ENCODE measurements at places on chromosomes 12 and 14. TPM values are rescaled to one million over a fixed set of nuclear protein-coding genes. Genes with fewer than 3 reads are reported as not detected.

DNA sequence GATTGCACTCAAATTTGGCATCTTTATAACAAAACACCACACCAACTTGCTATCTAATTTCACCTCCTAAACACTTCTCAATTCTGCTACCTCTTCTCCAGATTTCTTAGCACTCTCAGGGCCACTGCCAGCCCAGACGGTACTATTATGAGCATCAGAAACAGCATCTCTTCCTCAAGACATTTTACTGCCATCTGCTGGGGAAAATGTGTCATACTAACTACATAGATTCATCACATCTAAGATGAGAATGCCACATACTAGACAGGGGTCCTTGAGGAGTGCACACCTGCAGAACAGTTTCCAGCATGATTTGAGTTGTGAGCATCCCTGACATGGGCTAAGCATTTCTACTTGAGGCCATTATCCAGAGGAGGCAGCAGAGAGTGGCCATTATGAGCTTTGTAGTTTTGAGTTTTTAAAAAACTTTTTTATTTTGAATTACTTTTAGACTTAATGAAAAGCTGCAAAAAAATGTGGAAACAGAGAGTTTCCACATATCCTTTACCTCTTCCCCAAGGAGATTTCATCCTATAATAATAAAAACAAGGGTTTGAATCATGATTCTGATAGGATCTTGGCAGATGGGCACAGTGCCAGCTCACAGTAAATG is 15.1 kb upstream of the GRIP1 start:
- no peak for DNase-seq
- no peaks in the 10 kb centered on the region for H3K36me3 ChIP-seq
- no peak overlapping the region for H3K27ac ChIP-seq
- H3K4me3 ChIP-seq, result no peak overlapping the region

The RNASE3 gene
- total RNA-seq, result not detected

DNA sequence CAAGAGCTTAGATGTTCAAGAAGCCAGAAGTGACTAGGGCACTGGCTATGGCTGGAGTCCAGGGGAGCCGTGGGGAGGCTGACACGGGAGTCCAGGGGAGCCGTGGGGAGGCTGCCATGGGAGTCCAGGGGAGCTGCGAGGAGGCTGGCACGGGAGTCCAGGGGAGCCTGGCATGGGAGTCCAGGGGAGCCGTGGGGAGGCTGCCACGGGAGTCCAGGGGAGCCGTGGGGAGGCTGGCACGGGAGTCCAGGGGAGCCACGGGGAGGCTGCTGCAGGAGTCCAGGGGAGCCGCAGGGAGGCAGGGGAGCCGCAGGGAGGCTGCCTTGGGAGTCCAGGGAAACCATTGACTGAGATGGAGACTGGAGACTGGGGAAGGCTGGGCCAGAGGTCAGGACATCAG is 54.9 kb downstream of the TECPR2 start:
- no peaks in the 10 kb centered on the region for H3K27me3 ChIP-seq
- H3K4me3 ChIP-seq, result no peak overlapping the region
- no peaks in the 10 kb centered on the region for H3K4me1 ChIP-seq
- no peak for DNase-seq
- H3K36me3 ChIP-seq, result peaks cover 4% of the 10 kb centered on the region
- no peak overlapping the region for H3K27ac ChIP-seq

DNA sequence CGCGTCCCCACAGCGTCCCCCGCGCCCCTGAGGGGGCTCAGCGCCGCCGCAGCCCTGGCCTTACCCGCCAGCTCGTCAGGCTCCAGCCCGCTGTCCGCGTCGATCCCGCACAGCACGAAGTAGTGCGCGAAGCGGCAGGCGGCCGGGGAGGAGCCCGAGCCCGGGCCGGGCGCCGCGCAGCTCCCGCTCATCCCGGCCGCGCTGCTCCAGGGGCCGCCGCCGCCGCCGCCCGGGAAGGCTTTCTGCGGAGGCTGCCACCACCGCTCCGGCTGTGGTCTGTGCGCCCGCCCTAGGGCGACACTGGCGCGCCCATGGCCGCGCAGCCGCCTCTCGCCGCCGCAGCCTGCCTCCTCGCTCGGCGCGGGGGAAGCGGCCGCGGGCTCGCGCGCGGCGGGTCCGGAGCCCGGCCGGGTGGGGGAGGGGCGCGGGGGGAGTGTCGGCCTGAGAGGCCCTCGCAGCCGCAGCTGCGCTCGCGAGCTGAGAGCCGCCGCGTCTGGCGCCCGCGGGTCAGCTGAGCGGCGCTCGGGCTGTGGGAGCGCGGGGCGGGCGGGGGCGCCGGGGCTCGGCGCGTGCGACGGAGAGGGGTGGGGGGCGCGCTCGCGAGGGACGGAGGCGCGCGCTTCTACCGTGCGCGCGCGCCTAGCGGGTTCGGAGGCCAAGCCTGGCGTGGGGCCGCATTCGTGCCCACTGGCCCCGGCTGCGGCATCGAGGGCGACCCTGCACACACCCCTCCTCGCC is at the start of gene DENND5B:
TSS of gene DENND5B (minus strand) at position 495 of the 738 bp plus-strand sequence. CDS start at position 191, 304 bp downstream.
- H3K4me1 ChIP-seq, result peaks cover 5% of the 10 kb centered on the region
- H3K27me3 ChIP-seq, result peaks cover 43% of the 10 kb centered on the region
- DNase-seq, result peak; percentile 90
- peak within 1 kb of the TSS; percentile 97 for H3K4me3 ChIP-seq

DNA sequence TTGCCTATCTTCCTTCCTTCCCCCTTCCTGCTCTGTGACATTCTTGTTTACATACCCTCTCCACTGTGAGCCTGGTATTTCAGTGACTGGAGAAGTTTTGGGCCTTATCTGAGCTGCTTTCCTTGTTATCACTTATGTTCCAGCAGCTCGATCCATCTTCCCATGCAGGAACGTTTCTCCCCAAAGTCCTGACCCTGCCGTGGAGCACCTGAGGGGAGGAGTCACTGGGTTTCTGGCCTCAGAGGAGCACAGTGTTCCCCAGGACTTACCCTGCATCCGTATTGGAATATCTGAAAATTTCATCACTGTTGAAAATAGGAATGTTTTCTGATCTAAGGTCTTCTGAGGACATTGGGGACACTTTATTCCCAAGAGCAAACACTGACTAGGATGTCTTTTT is 141.8 kb downstream of the CACNA1C start:
- peaks cover 16% of the 10 kb centered on the region for H3K4me1 ChIP-seq
- H3K4me3 ChIP-seq, result no peak overlapping the region
- no peak overlapping the region for H3K27ac ChIP-seq
- peaks cover 21% of the 10 kb centered on the region for H3K27me3 ChIP-seq

- DNase-seq, result no peak
- H3K4me3 ChIP-seq, result no peak overlapping the region
- H3K27me3 ChIP-seq, result no peaks in the 10 kb centered on the region
- no peaks in the 10 kb centered on the region for H3K36me3 ChIP-seq
- H3K4me1 ChIP-seq, result no peaks in the 10 kb centered on the region
- H3K27ac ChIP-seq, result no peak overlapping the region
Measured at GRCh38 chr12:90407841-90408240, 547.1 kb downstream of the CCER1 start.

- peaks cover 3% of the 10 kb centered on the region for H3K36me3 ChIP-seq
- no peak overlapping the region for H3K4me3 ChIP-seq
- H3K27me3 ChIP-seq, result peaks cover 11% of the 10 kb centered on the region
- DNase-seq, result peak; percentile 79
- H3K4me1 ChIP-seq, result peaks cover 8% of the 10 kb centered on the region
Measured at GRCh38 chr14:52131640-52132320, 62.9 kb upstream of the NID2 start.

- peaks cover 36% of the 10 kb centered on the region for H3K27me3 ChIP-seq
- no peak overlapping the region for H3K4me3 ChIP-seq
- DNase-seq, result no peak
- no peaks in the 10 kb centered on the region for H3K36me3 ChIP-seq
- H3K4me1 ChIP-seq, result peaks cover 44% of the 10 kb centered on the region
- no peak overlapping the region for H3K27ac ChIP-seq
Measured at GRCh38 chr12:71947645-71948105, 9.0 kb downstream of the TPH2 start.
